Retinal pigment epithelial cell (primary cell): ENCODE measurements at places on chromosomes 7 and 10.
A peak's percentile ranks its signal among the peaks of the same experiment; 100 is the strongest.

DNA sequence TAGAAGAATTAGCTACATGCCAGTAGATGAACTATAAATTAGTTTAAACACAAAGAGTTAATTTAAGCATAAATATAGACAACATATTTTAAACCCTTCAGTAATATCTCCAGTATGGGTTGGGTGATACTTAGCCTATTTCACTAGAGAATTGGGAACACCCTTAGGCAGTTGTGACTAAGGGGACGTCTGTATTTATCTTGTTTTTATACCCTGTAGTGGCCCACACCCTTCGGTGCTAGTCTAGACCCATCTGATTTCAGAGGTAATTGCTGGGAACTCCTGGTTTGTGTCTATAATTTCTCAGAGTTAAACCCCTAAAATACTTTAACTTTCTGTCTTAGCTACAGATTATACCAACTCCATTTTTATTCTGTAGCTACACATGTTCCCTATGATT is 11.5 kb upstream of the STEAP4 start:
- no peak for DNase-seq

GRCh38 chr7:134449680-134450079 is 9.2 kb downstream of the AKR1B1 start:
- no peak for DNase-seq

- no peak for DNase-seq
Observed at GRCh38 chr7:96088579-96088978, 233.3 kb downstream of the SLC25A13 start.

DNA sequence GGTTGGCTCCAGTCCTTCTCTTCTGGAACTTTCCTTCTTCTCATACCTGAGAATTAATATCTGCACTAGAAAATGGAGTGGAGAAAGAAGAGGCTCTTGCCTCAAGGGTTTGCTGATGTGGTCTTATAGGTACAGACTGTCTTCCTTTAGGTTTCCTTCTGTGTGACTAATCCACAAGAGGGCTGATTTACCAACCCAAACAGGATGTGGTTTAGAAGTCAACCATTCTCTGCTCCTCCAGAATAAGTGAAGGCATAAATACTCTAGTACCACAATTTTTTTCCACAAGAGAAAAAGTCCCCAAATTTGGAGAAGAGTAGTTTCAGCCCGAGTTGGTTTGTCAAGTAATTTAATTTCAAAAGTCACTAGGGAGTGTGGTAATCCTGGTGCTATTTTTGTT is 85.8 kb downstream of the NRP1 start:
- no peak for DNase-seq

GRCh38 chr10:93437086-93437945 is 44.8 kb downstream of the MYOF start:
- peak; percentile 100 for DNase-seq

DNA sequence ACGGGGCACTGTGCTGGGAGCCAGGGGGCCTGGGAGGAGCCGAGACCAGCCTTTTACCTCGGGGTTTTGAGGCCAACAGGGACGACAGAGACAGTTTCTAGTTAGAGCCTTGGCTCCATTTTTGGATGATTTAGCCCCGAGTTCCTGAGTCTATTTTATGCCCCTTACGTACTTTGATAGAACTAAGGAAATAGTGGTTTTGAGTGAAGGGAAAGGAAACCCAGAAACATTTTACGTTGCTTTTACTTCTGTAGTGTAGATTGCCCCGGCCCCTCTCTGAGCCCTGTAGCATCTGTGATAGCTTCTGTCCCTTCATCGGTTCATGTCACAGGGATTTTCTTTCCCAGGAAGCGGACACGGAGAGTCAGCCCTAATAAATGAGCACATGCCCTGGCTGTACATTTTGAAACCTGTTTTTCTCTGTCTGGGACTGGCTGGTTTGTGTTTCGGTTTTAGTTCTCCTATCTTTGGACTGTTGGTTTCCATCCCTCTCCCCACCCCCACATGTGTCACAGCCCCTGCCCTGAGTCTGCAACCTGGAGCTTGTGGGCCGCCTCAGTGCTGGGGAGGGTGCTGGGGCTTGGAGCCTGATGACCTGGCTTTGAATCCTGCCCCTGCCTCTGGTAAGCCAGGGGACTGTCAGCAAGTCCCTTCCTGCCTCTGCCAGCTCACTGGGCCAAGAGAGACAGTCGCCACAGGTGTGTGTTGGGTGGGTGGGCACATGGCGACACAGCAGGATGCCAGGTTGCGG is 6.9 kb upstream of the ORAI2 start:
- DNase-seq = no peak

DNA sequence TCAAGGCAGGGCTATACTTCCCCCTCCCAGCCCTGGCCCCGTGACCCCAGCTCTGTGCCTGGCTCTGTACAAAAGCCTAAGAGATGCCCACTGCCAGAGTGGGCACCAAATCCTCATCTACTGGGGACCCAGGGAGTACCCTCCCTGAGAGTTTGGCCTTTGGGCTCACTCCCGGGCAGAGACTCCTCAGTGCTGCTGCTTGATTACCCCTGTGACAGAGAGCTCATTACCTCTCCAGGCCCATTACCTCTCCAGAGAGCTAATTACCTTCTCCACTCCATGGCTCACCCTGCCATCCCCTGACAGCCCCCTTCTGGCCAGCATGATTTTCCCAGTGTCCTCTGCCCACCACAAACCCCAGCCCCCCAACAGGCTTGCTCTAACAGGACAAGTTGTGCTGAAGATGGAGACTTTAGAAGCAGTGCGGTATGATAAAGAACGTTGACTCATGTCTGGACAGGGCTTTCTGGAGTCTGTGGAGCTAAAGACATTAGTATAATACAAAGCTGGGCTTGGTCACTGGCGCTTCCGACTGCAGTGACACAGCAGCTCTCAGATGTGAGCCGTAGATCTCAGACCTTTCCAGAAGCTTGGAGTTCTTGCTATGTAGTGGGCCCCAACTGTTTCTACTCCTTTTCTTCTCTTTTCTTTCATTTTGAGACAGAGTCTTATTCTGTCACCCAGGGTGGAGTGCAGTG is 111.3 kb upstream of the KCTD7 start:
- DNase-seq = no peak

- DNase-seq = no peak
Observed at GRCh38 chr7:114865564-114865963, 56.3 kb upstream of the MDFIC start.

DNA sequence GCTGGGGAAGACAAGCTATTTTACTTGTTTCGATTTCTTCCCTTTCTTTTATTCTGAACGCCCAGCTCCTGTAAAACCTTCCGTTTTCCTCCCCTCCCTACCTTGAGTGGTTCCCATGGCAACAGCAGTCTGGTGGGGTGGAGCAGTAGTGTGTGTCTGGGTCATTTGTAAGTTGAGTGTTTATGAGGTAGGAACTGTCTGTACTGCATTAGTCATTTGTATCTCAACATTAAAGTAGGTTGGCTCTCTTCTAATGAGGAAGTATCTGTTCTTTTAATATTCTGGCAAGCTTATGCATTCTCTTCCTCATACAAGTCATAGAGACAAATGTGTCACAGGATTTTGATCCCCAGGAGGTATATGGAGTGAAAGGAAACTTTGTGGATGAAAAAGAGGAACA is 85.3 kb upstream of the CCDC6 start:
- no peak for DNase-seq

DNA sequence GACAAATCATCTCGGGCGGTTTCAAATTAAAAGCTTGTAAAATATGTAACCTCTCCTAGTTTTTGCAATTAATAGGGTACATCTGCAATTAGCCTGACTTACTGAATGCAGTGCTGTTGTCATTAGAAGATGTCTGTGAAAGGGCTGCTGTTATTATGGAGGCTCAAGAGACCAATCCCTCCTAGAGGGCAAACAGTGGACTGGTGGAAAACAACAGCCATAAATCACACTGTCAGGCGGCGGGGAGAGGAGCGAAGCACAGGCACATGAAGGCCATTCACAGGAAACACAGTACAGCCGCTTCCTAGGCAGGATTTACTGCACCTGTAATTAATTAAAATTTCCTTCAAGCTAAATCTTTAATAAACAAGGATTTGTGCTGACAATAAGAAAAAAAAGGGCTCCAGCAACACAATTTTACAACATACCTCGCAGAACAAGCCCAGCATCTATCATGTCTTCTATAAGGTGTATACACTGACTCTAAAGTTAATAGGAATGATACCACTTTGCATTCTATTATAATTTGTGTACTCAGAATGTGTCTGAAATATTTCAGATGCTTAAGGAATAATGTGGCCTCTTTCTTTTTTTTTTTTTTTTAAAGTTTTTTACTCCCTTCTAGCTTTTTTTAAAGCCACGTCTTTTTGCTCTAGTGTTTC is 50.7 kb downstream of the ERCC6 start:
- DNase-seq = no peak

- DNase-seq = no peak
Observed at GRCh38 chr10:71667387-71667752, 52.2 kb downstream of the C10orf105 start.

- DNase-seq = no peak
Observed at GRCh38 chr7:148515237-148515636, 75.3 kb upstream of the C7orf33 start.

- no peak for DNase-seq
Observed at GRCh38 chr10:96168546-96168945, 38.4 kb downstream of the ZNF518A start.

- no peak for DNase-seq
Observed at GRCh38 chr10:114544045-114544659, 113.9 kb downstream of the ABLIM1 start.

GRCh38 chr10:53487019-53487983 is 714.7 kb upstream of the MBL2 start:
- no peak for DNase-seq

DNA sequence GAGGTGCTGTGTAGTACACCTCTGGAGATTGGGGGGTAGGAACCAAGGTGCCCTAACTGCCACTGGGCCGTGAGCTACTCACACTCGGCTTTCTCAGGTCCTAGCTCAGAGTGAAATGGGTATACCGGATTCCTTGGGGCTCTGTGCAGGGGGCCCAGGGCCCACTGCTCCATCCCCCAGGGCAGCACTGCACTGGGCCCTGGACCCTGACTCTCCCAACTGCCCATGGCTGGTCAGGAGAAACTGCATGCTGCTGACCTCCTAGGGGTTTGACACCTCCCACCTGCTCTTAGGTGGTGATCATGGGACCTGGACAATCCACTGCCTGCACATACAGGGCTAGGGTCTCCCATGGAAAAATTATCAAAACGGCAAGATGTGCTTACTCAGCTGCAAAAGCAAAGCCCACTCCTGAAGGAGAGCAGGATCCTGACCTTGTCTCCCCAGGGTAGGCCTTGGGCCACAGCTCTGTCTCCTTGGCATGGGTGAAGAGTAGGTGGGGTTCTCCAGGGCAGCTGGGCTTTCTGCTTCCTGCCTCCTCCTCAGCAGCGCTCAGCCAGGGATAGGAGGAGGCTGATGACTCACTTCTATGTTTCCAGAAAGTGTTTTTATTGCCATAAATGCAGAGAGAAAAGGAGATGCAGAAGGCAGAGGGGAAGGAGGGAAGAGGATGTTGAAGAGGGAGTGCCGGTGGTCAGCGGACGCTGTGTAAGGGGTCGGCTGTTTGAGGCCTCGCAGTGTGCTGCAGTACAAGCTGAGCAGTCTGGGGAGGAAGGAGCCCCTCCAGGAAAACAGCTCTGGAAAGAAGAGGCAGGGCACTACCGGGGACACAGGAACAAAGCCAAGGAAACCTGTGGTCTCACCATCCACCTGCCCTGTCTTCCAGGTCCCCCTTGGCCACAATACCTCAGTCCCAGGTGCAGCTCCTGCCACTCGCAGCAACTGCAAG is 107.8 kb downstream of the ARHGAP22 start:
- DNase-seq = peak; percentile 17

GRCh38 chr7:68203251-68203650 is 1206.6 kb downstream of the TYW1 start:
- no peak for DNase-seq

DNA sequence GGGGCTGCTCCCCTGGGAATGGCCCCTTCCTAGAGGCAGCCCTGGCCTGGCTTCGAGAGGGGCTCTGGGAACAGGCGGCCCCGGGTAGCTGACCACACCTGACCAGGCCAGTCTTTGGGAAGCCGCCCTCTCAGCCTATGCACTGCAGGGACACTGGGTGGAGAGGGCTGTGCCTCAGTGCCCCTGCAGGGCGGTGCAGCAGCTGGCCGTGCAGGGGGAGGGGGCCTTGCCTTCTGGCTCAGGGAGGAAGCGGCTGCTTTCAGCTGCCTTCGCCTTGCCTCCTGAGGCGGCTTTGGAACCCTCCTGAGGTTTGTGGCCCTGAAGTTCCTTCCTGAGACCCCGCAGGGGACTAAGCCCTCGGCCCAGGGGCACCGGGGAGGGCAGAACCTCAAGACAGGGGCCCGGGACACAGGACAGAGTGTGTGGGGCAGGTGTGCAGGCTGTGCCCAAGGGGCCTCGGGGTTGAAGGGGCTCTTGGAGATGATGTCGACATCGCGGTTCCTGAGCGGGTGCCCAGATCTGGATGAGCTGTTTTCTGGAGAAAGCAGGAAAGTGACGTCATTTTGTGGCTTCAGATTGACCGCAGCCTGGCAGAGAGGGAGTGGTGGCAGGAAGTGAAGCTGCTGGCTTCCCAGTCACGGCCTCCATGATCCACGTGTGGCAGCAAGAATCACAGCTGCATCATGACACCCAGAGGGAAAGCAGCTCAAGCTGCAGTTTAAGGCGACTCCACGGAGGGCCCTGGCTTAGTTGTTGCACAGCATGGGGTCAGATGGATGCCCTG is 17.7 kb downstream of the ADAM8 start:
- peak; percentile 93 for DNase-seq

DNA sequence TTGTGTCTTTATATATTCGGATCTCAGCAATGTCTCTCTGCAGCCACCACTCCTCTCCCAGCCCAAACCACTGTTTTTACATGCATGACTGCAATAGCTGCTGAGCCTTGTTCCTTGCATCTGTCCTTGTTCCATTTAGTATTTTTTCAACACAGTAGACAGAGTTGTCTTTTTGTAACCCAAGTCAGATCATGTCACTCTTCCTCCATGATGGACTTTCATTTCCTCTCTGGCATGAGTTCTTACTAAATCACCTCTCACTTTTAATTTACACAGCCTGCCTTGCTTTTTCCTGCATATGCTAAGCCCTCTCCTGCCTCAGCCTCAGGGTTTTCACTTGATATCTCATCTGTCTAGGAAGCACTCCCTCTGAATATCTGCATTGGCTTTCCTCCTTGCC is 353.2 kb downstream of the HGF start:
- DNase-seq = no peak

- DNase-seq = no peak
Observed at GRCh38 chr7:157320608-157320980, 16.2 kb upstream of the DNAJB6 start.

DNA sequence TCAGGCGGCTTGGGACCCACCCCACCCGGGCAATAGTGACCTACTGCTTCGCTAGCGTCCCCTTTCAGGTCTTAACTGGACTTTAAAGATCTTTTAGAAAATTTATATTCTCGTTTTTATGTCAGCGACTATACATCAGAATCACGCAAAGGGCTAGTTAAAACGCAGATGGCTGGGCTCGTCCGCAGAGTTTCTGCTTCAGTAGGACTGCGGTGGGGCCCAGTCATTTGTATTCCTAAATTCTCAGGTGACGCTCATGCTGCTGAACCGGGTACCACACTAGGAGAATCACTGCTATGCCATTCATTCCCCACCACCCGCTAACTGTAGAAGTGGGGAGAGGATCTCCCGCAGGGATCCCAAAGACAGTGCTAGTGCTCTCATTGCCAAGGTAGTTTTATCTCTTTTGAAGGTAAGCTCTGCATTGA is 12.0 kb upstream of the SP8 start:
- no peak for DNase-seq
